ENCODE measurements at places on chromosomes 4 and X.

DNA sequence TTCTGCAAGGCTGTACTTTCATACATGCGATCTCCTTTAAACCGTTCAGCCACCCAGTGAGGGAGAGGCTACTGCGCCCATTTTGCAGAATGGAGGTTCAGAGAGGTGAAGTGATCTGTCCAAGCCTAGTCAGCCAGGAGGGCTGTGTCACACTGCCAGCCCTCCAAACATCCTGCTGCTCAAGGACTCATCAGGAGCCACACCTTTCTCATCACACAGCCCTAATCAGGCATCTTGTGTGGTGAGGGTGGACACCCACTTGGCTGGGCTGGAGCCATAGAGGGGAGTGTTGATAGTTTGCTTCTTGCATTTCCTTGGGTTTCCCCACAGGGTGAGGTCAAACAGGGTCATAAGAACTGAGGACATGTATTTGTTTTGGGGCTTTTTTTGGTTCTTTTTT lies 5.4 kb upstream of the CXCR3 start:
- H3K27me3 ChIP-seq: no peaks in the 10 kb centered on the region
- H3K4me1 ChIP-seq: no peaks in the 10 kb centered on the region
- no peak overlapping the region for H3K27ac ChIP-seq
- no peak for DNase-seq

GRCh38 chrX:3407781-3408180 lies 61.3 kb upstream of the MXRA5 start:
- DNase-seq: no peak
- H3K36me3 ChIP-seq: no peaks in the 10 kb centered on the region
- H3K4me1 ChIP-seq: no peaks in the 10 kb centered on the region
- no peaks in the 10 kb centered on the region for H3K27me3 ChIP-seq

GRCh38 chr4:24130637-24131036 lies 240.8 kb upstream of the PPARGC1A start:
- no peaks in the 10 kb centered on the region for H3K27me3 ChIP-seq
- no peak for DNase-seq
- no peaks in the 10 kb centered on the region for H3K36me3 ChIP-seq
- H3K27ac ChIP-seq: no peak overlapping the region
- no peaks in the 10 kb centered on the region for H3K4me1 ChIP-seq

DNA sequence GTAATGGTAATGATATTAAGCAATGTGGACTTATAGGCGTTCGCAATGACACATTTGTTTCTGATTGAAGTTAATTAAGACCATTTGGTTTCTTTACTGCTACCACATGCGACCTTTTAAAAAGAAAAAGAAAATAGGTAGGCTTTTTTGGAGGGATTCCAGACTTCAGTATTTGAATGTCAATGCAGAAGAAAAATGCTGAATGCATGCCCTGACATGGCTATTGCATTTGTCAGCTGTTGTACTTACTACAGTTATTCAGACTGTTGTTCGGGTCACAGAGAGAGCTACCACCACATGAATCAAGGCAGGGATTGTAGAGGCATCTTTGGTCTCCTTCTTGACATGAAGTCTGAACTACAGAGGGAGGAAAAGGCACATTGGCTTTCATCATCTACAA lies 163.7 kb downstream of the CORIN start:
- no peak overlapping the region for H3K27ac ChIP-seq
- H3K4me1 ChIP-seq: no peaks in the 10 kb centered on the region
- H3K27me3 ChIP-seq: no peaks in the 10 kb centered on the region
- DNase-seq: no peak
- H3K4me3 ChIP-seq: no peak overlapping the region

DNA sequence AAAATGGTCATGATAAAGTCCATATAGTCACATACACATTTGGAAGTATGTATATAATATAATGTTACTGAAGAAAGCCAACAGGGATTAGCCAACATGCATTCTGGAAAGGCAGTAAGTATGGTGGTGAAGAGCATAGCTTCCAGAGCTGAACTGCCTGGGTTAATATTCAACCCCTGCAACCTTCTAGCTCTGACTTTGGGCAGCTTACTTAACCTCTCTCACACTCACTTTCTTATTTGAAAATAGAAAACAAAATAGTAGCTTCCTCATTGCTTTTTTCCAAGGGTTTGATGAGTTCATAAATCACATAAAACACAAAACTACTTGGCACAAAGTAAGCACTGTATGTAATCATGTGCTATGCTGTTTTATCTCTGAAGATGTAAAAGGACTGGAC lies 216.4 kb downstream of the CHIC2 start:
- H3K27me3 ChIP-seq: no peaks in the 10 kb centered on the region
- no peak overlapping the region for H3K27ac ChIP-seq
- no peaks in the 10 kb centered on the region for H3K36me3 ChIP-seq
- DNase-seq: no peak

All from mesendoderm (in vitro differentiated cells).